ENCODE measurements at places on chromosomes 3 and 15.

GRCh38 chr3:188841906-188842305, 329.9 kb upstream of the TPRG1 start:
- DNase-seq: no peak

DNA sequence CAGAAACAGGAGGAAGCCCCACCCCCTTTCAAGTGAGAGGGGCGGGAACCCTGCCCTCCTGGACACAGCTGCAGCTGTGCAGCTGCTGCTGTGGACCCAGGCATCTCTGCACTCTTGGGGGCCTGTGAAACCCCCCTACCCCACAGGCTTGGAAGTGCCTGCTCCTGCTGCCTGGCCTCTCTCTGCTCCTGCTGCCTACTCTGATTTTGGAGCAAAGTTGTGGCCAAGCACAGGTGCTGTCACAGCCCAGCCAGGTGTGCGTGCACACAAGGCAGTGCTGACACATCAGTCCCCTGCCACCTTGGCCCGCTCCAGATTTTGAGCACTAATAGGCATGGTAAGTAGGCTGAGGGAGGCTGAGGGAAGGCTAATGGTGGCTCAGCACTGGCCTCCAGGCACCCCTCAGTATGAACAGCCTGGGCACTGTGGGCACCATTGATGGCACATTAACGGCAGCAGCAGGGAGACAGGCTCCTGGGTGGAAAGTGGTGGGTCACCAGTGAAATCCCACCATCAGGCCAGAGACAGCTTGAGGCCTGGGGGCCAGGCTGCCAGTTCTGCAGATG, 890.9 kb downstream of the GBE1 start:
- DNase-seq: no peak

DNA sequence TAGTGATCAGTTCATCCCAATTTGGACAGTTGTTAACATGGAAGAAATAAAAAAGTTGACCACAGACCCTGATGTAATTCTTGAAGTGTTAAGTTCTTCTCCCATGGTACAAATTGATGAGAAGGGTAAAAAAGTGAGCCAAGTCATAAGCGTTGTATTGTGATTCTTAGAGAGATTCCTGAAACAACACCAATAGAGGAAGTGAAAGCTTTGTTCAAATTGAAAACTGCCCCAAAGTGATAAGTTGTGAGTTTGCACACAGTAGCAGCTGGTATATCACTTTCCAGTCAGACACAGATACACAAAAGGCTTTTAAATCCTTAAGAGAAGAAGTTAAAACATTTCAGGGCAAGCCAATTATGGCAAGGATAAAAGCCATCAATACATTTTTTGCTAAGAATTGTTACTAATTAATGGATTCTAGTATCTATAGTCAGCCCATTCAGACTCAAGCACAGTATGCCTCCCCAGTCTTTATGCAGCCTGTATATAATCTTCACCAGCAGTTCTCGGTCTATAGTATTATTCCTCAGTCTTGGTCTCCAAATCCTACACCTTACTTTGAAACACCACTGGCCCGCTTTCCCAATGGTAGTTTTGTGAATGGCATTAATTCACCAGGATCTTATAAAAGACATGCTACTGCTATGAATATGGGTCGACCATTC, 38.2 kb downstream of the CDIN1 start:
- DNase-seq: no peak

- DNase-seq: no peak
Measured at GRCh38 chr15:62444104-62445022, 279.3 kb upstream of the C2CD4B start.

DNA sequence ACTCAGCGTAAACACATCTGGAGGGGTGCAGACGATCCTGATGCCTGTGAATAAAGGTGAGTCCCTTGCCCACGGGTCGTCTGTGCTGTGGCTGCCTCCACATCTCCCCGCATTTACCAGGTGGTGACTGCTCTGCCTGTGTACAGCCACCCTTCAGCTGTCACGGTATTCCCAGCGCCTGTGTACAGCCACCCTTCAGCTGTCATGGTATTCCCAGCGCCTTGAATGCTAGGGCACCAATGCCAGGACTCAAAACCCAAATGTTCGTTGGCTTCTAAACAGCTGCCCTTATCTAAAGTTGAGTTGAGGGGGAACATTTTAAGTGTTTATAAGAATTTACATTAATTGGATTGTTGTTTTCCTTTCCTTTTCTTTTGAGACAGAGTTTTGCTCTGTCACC, 27.4 kb downstream of the MAP6D1 start:
- no peak for DNase-seq

GRCh38 chr3:36891701-36892160, 53.1 kb downstream of the TRANK1 start:
- no peak for DNase-seq

GRCh38 chr3:138867996-138868395, 33.3 kb upstream of the PIK3CB start:
- DNase-seq: no peak

- DNase-seq: no peak
Measured at GRCh38 chr3:162492446-162493081, 996.0 kb downstream of the OTOL1 start.

GRCh38 chr3:134104031-134104430, 74.3 kb upstream of the SLCO2A1 start:
- no peak for DNase-seq

- DNase-seq: no peak
Measured at GRCh38 chr3:141547791-141548190, 61.0 kb downstream of the RASA2 start.

DNA sequence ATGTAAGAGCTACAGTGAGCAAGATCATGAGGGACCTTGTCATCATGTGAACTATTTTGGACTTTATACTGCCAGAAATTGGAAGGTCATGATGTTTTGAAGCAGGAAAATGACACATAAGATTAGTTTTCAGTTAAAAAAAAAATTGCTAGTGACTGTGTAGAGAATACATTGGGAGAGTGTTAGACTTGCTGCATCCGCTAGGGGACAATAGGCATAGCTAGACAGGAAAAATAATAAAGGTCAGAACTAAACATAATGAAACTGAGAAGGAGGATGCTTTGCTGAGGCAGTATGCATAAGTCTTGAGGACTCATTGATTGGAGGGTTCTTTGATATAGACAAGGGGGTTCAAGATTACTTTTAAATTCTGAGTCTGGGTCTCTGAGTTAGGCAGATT, 275.8 kb upstream of the KCNH8 start:
- no peak for DNase-seq

DNA sequence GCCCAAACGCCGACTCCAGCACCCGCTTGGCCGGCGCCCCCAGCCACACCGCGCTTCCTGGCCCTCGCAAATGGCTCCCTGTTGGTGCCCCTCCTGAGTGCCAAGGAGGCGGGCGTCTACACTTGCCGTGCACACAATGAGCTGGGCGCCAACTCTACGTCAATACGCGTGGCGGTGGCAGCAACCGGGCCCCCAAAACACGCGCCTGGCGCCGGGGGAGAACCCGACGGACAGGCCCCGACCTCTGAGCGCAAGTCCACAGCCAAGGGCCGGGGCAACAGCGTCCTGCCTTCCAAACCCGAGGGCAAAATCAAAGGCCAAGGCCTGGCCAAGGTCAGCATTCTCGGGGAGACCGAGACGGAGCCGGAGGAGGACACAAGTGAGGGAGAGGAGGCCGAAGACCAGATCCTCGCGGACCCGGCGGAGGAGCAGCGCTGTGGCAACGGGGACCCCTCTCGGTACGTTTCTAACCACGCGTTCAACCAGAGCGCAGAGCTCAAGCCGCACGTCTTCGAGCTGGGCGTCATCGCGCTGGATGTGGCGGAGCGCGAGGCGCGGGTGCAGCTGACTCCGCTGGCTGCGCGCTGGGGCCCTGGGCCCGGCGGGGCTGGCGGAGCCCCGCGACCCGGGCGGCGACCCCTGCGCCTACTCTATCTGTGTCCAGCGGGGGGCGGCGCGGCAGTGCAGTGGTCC, 3.5 kb downstream of the ISLR2 start:
- no peak for DNase-seq

DNA sequence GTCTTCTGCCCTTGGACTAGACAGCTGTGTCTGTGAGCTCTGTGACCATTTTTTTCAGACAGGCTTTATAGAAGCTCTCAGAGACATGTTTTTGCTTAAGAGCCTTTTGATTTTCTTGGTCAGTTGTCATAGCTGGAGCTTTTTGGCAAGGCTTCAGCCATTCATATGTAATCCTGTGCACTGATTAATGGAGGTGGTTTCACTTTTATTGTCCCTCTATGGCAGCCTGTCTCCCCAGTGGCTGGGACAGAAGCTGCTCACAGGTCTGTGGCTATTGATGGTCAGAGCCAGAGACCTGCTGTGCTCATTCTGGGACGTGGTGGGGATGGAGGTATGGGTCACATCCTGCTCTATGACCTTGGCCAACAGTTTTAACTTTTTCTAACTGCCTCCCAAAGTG, 226.6 kb upstream of the LRRFIP2 start:
- DNase-seq: no peak

DNA sequence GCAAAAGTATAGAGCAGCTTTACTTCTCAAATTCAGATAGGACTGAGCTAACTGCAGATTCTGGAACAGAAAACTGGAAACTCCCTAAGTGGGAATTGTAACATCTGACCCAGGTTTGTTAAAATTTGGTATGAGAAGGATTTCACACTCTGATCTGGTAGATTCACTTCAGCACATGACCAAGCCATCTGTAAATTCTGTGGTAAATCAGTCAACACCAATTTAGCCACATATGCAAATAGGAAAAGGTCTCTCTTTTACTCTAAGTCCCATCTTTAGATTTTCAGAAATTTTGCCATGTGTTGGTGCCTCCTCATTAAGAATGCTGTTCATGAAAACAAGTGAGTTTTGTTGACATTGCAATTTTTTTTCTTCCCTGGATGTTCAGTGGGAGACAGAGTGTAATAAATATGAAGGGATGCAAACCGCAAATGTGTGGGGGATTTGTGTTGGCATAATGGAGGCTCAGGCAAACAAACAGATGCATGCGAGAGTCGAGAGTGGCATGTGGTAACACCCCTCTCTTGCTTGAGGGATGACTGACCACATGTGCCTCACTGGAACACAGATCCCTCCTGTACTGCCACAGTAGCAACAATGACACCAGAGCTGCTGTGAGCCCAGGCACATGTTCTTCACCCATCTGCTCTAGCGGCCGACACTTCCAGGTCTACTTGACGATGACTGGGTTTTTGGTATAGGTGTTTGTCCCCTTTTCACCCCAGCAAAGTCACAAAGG, 146.6 kb downstream of the FEZF2 start:
- no peak for DNase-seq

DNA sequence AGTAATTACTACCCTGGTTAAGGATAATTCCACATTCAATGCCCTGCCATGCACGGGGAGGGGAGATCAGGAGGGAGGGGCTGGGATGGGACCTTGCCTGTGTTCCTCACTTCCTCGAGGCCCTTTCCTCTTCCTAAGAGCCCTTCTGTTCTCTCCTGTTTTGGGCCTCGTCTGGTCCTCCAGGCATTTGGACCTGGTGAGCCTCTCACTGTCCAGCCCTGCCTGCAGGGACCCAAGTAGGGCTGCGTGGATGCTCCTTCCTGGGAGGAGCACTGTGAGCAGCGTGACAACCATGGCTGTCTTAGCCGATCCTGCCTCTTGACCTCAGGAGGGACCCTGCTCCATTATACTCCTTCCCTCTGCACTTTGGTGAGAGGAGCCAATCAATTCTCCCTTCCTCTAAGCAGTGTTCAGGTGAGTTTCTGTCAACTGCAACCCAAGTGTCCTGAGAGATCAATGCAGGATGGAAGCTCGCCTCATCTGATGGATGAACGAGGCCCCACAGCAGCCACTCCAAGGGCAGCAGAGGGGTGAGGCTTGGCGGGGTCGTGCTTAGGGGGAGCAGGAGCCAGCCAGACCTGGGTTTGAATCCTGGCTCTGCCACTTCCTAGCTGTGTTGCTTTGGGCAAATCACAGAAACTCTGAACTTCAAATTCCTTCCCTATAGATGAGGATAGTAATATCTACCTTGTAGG, 92.5 kb downstream of the IQSEC1 start:
- no peak for DNase-seq

GRCh38 chr3:52415800-52416199, 29.1 kb downstream of the SEMA3G start:
- DNase-seq: no peak

DNA sequence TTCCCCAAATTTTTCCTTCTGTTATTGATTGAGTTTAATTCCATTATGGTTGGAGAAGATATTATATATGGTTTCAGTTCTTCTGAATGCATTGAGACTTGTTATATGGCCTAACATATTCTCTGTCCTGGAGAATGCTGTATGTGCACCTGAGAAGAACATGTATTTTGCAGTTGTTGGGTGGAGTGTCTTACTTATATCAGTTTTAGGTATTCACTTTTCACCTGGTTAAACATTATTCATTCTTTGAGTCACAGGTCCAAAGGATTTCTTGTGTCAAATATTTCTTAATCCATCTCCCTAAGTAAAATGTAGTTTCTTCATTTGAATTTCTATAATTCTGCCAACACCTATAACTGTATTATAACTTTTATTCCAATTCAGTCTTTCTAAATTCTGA, 17.8 kb downstream of the ACKR2 start:
- no peak for DNase-seq

- DNase-seq: no peak
Measured at GRCh38 chr15:99613887-99614647, 48.3 kb downstream of the MEF2A start.

- no peak for DNase-seq
Measured at GRCh38 chr15:93523481-93523880, 434.5 kb upstream of the RGMA start.

DNA sequence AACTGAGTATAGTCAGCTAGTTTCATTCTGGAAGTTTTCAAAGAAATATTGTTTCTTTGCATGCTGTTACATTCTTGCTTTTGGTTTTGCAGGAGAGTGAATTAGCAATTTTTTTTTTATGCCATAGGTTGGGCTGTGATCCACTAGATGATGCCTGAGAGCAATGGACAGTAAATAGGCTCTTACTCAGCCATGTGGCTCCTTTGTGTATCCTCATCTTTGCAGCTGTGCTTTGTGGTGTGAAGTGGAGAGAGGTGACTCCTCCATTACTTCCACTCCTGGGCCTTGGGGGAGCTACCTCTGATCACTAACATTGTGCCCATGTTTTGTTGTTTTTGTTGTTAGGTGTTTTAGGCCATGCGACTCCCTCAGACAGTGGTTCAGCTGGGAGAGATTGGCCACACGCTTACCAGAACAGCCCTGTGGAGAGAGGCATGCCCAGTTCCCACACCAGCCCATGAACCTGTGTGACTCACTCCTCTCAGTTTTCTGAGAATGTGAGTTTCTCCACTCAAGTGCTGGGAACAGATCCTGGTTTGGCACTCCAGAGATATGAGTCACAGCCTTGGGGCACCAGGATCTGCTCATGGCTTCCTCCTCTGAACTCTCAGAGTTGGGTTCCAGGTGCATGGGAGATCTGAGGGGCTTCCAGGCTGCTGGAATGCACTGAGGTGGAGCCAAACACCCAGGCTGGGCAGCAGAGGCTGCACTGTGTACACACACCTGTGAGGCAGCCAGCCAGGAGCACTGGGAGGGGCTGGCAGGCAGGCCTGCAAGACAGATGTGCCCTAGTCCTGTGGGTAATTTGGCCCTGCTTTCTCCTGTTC, 785.3 kb downstream of the ROBO2 start:
- no peak for DNase-seq

Data from activated CD4-positive, CD25-positive, alpha-beta regulatory T cell treated with anti-CD3 and anti-CD28 coated beads, Interleukin-2, amount 50 U/mL, for 16 hours (primary cell).